ENCODE measurements at places on chromosomes 1 and 21.

- DNase-seq: no peak
Measured at GRCh38 chr1:26017606-26018005, 4.0 kb upstream of the EXTL1 start.

GRCh38 chr1:170967042-170967910, 31.9 kb downstream of the MROH9 start:
- DNase-seq: no peak

GRCh38 chr1:207151920-207152319, 47.9 kb downstream of the C4BPA start:
- no peak for DNase-seq

DNA sequence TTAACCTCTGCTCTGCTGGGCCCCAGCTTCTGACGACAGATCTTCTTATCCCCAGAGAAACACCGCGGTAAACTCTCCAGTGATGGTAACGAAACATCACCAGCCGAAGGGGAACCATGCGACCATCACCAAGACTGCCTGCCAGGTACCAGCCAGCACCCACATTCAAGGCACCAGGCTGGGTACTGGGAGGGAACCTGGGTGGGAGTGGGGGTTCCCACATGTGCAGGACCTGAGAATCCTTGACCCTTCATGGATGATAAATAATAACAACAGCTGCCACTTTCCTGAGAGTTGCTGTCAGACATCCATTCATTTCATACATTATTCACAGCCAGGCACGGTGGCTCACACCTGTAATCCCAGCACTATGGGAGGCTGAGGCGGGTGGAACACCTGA, 20.8 kb downstream of the DRAXIN start:
- no peak for DNase-seq

GRCh38 chr1:157315544-157315943, 177.3 kb upstream of the ETV3 start:
- no peak for DNase-seq

Measured in NCI-H1436 treated with DMSO at 0.1 percent for 48 hours (cell line).